Right atrium auricular region (tissue), 2 donors: ENCODE measurements at places on chromosomes 3 and 15. TPM values are rescaled to one million over a fixed set of nuclear protein-coding genes. Genes with fewer than 3 reads are reported as not detected.

Gene EIF4A2
- total RNA-seq = 302 TPM

DNA sequence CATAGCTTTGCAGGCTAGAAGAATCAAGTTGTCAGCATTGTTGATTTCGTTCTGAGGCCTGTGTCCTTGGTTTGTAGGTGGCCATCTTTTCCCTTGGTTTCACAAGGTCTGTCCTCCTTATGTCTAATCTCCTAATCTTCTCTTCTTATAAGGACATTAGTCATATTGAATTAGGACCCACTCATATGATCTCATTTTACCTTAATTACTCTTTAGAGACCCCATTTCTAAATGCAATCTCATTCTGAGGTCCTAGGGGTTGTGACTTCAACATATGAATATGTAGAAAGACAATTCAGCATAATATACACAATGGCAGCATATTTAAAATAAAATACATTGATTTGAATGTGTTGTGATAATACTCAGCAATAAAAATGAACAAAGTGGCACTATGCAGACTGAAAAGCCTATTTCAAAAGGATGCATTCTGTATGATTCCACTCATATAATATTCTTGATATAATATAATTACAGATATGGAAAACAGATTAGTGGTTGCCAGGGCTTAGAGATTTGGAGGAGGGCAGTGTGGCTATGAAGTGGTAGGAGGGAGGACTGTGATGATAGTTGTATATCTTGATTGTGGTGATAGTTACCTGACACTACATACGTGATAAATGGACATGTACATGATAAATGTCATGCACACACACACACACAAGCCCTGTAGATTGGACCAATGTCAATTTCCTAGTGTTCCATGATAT, 431.0 kb downstream of the EPHA6 start:
- no peak overlapping the region for H3K4me3 ChIP-seq
- no peak overlapping the region for H3K27ac ChIP-seq

DNA sequence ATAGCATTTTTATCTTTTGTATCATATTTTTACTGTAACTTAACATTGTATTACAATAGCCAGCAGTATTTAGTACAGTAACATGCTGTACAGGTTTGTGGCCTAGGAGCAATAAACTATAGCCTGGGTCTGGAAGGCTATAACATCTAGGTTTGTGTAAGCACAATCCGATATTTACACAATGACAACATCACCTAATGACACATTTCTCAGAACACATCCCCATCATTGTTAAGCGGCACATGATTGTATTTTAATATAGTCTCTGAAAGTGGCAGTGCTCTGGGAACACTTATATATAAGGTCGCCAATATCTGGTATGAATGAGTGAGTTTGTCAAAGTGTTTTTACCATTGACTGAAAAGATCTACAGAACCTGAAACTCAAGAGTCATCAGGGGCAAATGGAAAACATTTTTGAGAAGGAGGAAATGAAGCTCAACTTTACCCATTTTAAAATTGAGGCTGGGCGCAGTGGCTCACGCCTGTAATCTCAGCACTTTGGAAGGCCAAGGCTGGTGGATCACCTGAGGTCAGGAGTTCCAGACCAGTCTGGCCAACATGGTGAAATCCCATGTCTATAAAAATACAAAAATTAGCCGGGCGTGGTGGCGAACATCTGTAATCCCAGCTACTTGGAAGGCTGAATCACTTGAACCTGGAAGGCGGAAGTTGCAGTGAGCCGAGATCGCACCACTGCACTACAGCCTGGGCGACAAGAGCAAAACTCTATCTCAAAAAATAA, 38.8 kb upstream of the TNFSF10 start:
- H3K4me1 ChIP-seq = no peaks in the 10 kb centered on the region
- H3K4me3 ChIP-seq = no peak overlapping the region
- DNase-seq = no peak
- H3K27me3 ChIP-seq = no peaks in the 10 kb centered on the region
- H3K36me3 ChIP-seq = no peaks in the 10 kb centered on the region

DNA sequence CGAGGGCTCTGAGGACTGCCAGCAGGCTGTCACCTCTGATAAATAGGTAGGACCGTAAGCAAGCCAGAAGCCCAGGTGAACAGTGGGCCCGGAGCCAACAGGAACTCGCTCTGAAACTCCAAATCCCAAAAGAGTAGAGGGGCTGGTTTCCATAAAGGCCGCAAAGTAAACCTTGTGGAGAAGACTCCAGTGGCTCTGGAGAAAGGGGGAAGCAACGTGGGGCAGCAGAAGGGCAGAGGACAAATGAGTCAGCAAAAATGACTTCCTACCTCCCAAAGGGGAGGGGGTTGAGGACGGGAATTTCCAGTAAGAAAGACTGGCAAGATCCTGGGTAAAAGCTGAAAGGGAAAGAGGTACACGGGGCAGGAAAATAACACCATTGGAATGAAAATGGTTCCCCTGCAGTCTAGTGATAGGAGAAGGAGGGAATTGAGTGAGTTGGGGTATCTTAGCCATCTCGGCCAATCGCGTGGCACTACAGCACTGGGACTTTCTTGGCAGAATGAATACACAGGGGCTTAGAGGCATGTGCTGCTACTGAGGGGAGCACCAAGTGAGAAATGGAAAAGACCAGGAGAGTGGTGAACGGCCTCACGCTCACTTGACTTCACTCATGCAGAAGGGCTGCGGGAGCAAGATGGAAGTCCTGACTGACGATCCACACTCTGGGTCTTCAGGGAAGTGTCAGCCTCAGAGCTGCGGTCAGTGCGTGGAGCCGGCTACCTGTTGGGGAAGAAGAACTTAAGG, 33.2 kb downstream of the BMF start:
- no peak overlapping the region for H3K4me3 ChIP-seq
- no peak overlapping the region for H3K27ac ChIP-seq
- H3K27me3 ChIP-seq = no peaks in the 10 kb centered on the region

Gene PLXNB1
- 73.0 TPM for total RNA-seq

DNA sequence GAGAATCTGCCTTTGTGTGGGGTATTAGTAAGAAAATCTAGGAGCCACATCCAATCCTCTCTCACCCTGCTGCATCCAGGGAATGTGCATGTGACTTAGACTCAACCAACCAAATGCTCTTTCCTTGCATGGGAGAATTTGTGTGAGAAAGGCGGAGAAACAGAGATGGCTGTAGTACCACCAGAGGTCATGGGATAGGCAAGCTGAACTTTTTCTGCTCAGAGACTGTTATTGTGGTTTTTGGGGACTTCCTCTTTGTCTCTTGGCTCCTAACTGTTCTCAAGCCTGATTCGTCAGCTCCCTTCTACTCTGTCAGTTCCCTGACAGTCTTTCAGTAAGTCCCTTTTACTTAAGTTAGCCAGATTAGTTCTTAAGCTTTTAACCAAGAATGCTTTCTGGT, 2.6 kb upstream of the ZSCAN2 start:
- no peak for DNase-seq
- no peak overlapping the region for H3K4me3 ChIP-seq
- H3K4me1 ChIP-seq = no peaks in the 10 kb centered on the region
- H3K27me3 ChIP-seq = no peaks in the 10 kb centered on the region

GRCh38 chr3:50342813-50343633, 2.4 kb upstream of the RASSF1 start:
- DNase-seq = no peak
- no peaks in the 10 kb centered on the region for H3K4me1 ChIP-seq
- no peak overlapping the region for H3K27ac ChIP-seq
- no peak overlapping the region for H3K4me3 ChIP-seq
- H3K36me3 ChIP-seq = no peaks in the 10 kb centered on the region

GRCh38 chr3:178001670-178002101, 534.5 kb upstream of the KCNMB2 start:
- H3K36me3 ChIP-seq = no peaks in the 10 kb centered on the region
- no peaks in the 10 kb centered on the region for H3K27me3 ChIP-seq
- H3K4me3 ChIP-seq = no peak overlapping the region
- H3K4me1 ChIP-seq = no peaks in the 10 kb centered on the region
- no peak for DNase-seq

Gene DPPA4
- total RNA-seq = not detected

Gene CEP19
- 1.1 TPM for total RNA-seq

DNA sequence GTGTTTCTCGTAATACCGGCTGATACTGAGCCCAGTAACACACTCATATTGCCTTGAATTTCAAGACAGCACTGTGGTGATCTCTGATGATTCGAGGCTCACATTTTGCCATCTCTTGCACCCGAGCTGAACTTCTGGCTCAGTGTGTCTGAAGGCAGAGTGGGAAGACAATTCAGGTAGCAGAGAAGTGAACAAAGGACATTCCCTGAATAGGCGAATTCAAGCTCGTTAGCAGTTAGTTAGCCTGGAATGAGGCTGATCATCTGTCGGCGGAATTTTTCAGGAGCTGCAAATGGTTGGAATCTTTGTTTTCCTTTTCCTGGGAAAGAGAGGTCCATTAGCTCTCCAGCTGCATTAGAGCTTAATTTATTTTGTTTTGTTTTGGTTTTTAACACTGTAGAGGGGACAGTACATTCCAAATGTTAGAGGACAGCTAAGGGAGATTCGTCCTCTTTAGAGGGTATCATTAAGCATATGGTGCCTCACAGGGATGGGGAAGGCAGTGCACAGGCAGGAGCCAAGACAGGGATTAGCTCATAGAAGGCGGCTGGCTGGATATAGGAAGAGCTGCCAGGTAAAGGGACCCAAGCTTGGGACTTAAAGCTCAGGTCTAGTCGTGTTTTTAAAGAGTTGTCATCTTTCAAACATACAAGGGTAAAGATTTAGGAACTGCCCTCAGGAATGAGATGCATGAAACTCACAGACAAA, 119.7 kb upstream of the DLG1 start:
- no peak for DNase-seq
- no peak overlapping the region for H3K4me3 ChIP-seq
- peak overlapping the region; percentile 6 for H3K27ac ChIP-seq
